Retinal pigment epithelial cell (primary cell): ENCODE measurements at places on chromosomes 5 and 9.

DNA sequence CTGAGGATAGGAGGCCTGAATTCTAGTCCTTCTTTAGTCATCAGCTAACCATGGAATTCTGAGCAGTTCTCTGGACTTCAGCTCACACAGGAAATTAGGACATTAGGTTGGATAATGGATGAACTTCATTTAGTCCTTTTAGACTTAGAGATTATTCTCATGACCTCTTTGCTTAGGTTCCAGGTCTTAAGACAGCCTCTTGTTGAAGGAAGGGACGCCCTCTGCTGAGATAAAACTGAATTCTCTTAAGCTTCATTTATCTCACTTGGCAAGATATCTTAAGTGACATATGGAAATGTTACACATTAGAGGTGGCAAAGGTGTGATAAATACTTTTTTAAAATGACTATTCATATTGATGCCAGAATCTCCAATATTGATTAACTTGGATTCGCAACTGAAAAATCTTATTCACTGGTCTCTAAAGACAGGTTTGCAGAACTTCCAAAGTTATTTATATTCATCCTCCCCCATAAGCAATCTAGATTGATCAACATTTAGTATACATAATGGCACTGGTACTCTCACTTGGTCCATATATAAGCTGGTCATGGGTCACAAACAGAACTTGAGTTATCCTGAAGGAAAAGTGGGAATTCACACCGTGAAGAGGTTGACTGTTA lies 16.9 kb upstream of the ZNF366 start:
- peak; percentile 44 for DNase-seq

GRCh38 chr9:123608104-123608503 lies 252.1 kb downstream of the CRB2 start:
- no peak for DNase-seq

GRCh38 chr5:64765804-64766504 lies 2.5 kb downstream of the SREK1IP1 start:
- no peak for DNase-seq

GRCh38 chr5:159861086-159861485 lies 55.2 kb upstream of the ADRA1B start:
- DNase-seq, result no peak

DNA sequence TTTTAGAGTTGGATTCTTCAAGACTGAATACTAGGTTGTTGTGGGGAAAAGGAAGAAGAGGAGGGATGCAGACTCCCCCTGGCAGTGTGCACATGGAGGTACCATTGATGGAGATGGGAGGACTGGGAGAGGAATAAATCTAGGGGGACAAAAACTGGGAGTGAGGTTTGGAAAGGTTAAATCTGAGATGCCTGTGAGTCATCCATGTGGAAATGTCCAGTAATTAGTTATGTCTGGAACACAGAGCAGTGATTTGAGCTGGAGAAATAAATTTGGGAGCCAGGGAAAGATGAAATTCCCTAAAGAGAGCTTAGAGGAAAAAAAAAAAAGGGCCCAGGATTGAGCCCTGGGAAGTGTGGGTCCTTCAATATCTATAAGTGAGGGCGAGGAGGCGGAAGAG lies 8.0 kb upstream of the CCIN start:
- no peak for DNase-seq

DNA sequence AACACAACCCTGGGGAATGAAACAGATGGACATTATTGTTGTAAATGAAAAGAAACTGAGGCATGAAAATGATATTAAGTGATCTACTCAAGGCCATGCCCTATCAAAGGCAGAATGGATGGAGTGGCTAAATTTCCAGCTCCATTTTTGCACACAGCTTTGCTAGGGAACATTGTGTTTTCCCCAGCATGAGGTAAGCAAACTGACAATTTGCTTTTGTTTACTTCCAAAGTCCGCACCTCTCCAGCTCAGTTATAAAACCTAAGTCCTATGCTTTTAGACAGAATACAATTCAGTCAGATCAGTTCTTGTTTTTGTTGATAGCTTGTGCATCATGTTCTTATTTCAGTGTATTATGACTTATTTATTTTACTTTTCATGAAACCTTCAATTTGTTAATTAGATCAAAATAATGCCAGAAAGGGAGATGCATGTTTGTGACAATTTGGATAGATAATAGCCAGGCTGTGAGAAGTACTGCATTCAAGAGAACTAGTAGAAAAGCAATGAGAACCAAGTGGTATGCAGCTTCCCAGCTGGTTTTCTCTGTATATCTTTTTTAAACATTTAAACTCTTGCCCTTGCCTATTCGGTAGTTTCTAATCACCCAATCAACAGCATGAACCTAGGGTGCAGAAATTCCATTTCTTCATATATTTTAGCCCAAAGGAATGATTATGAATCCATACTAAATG lies 380.8 kb downstream of the SPATA31D1 start:
- no peak for DNase-seq
